ENCODE measurements at places on chromosomes 11 and 22. TPM values are rescaled to one million over a fixed set of nuclear protein-coding genes. Genes with fewer than 3 reads are reported as not detected.

PKDREJ gene
- total RNA-seq, result not detected

FLRT1 gene
- total RNA-seq, result not detected

KDM4E gene
- not detected for total RNA-seq

DNA sequence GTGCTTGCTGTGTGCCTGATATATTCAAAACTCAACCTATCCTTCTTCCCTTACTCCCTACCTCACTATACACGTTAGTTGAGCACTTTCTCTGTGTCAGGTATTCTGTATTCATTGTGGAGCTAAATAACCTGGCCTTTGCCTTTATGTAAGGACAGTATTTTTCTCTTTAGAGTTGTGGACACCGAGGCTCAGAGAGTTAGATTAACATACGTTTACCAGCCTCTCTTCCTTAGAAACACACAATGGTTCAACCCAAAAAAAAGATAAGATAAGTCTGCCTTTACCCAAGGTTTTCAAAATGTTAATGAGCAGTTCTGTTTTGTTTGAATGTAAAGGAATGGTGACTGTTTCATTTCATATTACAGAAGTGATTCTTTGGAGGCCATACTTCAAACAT, 45.0 kb downstream of the CBL start:
- no peak for DNase-seq
- no peak overlapping the region for H3K27ac ChIP-seq

DNA sequence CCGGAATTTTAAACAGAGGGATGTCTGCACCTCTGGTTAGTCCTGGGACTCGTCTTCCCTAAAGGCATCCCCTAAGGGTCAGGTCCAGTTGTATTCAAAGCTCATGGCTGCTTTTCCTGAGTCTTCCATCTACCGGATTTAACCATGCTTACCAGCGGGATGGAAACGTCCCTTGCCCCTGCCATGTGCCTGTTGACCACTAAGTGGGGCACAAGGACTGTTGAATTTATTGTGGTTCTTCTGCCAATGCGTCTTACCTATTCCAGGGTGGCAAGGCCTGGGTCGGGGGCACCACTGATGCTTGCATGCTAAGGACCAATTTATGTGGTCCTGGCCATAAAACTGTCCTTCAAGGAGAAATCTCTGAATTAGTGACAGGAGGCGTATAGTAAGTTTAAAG, 25.6 kb downstream of the ANKRD42 start:
- no peak for DNase-seq
- peaks cover 6% of the 10 kb centered on the region for H3K27me3 ChIP-seq
- H3K4me1 ChIP-seq, result no peaks in the 10 kb centered on the region

GRCh38 chr11:45444796-45445195, 158.7 kb upstream of the SYT13 start:
- H3K27me3 ChIP-seq, result no peaks in the 10 kb centered on the region
- H3K27ac ChIP-seq, result no peak overlapping the region
- DNase-seq, result no peak
- no peaks in the 10 kb centered on the region for H3K36me3 ChIP-seq
- no peak overlapping the region for H3K4me3 ChIP-seq

GRCh38 chr22:17060126-17060525, 24.7 kb upstream of the IL17RA start:
- peaks cover 5% of the 10 kb centered on the region for H3K27me3 ChIP-seq
- peaks cover 4% of the 10 kb centered on the region for H3K4me1 ChIP-seq
- no peak for DNase-seq
- H3K27ac ChIP-seq, result no peak overlapping the region
- no peaks in the 10 kb centered on the region for H3K36me3 ChIP-seq

All from activated CD8-positive, alpha-beta T cell treated with anti-CD3 and anti-CD28 coated beads, Interleukin-2, amount 10 ng/mL, durations not matched to agents 7 days and 5 days (primary cell).